ENCODE measurements at places on chromosomes 7 and 10.

DNA sequence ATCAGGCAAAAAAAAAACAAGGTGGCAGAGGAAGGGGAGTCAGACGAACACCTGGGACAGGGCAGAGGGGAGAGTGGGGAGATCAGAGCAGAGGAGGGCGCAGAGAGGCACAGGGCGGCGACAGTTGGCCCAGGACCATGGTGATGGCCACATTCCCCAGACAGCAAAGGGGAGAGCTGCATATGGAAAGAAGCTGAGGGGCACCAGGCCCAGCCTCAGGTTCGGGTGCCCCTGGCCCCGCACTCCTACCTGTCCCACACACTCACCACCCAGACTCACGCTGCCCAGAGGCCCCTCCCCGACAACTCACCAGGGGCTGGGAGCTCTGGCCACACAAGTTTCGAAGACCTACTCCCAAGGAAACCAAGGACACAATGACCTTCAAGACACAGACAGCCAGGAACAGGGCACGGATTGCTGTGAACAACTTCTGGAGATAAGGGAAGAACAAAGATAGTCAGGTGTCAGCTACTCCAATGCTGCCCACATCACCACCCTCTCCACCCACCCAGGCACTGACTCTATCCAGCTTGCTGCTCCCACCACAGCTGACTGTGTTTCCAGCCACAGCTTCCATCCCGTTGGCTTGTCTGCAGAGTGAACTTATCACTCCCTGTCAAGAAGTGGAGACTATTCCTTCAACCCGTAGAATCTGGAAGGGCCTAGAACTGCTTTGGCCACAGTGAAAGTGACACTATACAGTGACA is 8.3 kb downstream of the TMEM176B start:
- no peak for DNase-seq

GRCh38 chr10:4506095-4506494 is 319.9 kb upstream of the AKR1E2 start:
- DNase-seq: no peak

DNA sequence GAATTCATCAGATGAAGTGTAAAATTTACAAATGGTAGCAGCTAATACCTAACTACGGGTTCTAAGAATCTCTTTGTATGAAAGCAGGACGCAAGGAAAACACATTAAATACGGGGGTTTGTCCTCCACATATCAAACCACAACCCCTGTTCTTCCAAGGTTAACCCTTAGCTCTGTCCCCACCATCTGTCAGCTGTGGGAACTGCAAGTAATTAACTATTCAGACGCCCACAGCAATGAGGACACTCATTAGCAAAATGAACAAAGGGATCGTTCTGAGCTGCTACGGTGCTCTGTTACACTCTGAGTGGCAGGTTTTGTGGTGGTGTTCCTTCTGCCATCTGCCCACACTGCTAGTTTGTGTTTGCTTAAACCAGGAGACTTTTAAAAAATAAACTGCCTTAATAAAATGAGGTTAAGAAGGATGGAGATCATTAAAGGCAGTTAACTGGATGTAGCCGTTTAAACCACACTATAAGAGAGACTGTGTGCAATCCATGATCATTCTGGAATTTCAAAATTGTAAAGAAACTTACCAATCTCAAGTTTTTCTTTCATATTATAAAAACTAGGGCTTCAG is 51.4 kb downstream of the C10orf67 start:
- no peak for DNase-seq

- DNase-seq: no peak
Observed at GRCh38 chr7:37212556-37212955, 236.1 kb downstream of the ELMO1 start.

DNA sequence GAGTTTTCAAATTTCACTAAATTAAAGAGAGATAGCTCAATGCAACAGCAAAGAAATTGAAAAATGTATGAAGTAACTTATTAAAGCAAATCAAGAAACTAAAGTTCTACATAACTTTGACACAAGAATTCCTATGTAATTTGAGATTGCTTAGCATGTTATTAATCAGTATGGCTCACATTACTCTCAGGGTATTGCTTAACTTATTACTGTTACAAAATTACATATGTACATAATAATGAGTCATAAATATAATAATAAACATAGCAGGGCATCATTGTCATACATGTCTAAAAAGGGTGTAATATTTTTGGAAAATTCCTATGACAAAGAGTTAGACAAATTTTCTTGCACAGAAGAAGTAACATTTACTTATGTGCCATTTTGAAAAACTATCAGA is 75.0 kb downstream of the ZWINT start:
- no peak for DNase-seq
